AG09319 (cell line): ENCODE measurements at places on chromosomes 11 and 22.

- no peak for DNase-seq
Observed at GRCh38 chr22:39179841-39180335, 27.4 kb upstream of the CBX7 start.

DNA sequence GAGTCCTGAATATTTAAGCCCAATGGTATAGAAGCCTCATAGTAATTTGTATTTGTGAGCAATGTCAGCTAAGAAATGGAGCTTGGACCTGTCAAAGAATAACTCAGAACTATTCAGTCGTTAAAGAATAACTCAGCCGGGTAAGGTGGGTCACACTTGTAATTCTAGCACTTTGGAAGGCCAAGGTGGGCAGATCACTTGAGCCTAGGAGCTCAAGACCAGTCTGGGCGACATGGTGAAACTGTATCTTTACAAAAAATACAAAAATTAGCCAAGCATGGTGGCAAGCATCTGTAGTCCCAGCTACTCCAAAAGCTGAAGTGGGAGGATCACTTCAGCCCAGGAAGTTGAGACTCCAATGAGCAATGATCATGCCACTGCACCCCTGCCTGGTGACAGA is 1526.5 kb downstream of the LRRC4C start:
- no peak for DNase-seq

DNA sequence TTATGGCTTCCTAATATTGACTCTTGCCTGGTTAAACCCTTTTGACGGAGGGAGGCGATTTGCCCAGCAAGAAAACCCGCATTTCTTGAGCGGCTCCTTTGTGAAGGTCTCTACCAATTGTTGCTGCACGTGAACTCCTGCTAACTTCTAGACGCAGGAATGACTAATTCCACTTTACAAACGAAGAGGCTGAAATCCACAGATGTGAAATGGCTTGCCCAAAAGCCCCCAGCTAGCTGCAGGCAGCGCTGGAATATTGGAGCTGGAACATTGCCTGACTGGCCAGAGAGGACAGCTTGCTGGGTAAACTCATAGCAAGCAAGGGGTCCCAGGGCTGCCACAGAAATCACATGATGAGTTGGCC is 542 bp downstream of the GCAT start:
- DNase-seq = no peak

GRCh38 chr22:44825310-44826150 is 73.2 kb downstream of the ARHGAP8 start:
- DNase-seq = no peak

DNA sequence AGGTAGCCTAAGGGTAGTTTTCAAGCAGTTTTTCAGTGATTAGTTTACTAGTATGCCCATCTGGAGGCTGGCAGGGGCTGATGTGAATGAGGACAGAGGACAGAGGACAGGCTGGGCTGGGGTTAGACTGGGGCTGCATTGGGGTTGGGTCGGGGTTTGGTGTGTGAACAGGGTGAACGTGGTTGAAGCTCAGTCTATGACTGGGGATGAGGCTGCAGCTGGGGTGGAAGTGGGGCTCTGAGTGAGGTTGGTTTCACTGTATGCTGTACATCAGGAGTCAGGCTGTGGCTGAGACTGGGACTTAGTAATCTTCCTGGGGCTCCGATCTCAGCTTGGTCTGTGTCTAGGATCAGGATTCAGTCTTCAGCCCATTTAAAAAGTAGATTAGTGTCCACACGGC is 451 bp downstream of the OR51E1 start:
- DNase-seq = no peak

- no peak for DNase-seq
Observed at GRCh38 chr11:73939096-73939495, 11.7 kb upstream of the DNAJB13 start.

GRCh38 chr22:29702000-29702930 is 17.5 kb upstream of the CABP7 start:
- no peak for DNase-seq

DNA sequence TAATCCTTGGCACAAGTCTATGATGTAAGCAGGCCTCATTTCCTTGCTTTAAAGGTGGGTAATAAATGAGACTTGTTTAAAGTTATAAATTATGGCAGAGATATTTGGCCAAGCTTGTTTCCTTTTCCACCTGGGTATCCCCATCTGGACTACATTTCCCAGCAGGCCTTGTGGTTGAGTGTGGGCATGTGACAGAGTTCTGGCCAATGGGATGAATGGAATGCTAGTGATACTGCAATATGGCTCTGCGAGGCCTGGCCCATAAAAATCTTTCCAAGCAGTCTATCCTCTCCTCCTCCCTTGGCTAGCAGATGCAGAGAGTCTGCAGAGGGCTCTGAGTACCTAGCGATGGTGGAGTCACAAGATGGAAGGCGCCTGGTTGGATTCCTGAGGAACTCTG is 102.5 kb downstream of the TIMP3 start:
- no peak for DNase-seq

DNA sequence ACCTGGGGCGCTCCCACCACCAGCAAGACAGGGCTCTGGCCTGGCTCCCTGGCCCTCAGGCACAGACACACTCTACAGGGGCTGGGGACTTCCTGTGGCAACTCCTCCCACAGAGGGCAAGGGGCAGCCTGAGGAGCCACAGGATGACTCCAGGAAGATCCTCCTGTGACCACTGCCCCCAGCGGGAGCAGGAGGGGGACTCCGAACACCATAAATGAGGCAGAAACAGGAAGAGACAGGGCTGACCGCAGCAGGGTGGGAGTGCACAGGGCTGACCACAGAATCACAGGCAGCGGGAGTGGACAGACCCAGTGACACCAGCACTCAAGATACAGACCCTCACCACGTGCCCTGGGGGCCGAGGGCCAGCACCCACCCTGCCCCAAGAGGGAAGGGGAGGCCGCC is 10.8 kb downstream of the ARAP1 start:
- DNase-seq = no peak

GRCh38 chr11:84322211-84322610 is 1036.0 kb upstream of the CCDC90B start:
- DNase-seq = no peak

DNA sequence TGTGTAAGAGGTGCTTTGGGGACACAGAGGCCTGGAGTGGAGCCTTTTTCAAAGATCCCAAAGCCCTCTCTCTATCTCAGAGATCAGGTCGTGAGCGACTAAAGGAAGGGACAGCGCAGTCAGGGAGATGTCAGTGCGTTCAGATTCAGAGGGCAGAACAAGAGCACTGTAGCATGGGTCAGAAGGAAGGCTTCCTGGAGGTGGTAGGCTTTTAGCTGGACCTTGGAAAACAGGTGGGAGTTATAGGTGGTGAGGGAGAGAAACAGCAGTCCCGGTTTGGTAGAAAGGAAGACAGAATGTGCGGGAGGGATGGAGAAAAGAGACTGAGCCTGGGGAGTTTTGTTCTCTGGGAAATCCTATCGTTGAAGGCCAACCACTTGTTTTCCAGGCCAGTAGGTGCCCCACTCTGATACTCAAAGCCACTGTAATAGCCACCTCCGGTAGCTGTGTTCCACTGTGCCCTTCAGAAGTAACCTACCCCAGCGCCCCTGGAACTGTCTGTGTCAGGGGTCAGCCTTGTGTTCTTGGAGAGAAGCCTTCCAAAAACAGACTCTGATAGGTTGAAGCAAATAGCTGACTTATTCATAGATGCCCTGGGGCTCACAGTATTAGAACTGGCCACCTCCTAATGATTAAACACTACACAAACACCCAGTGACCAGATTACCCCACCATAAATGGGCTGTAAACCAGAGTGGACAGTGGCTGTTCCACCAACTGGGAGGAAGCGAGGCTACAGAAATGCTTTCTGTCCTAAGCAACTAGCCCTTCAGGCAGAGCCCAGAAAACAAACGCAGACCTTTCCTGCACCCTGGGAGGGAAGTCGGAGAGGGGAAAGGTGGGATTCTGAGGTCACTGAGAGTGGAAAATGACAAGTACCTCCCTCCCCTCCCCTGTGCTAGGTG is 157.7 kb downstream of the DBX1 start:
- DNase-seq = no peak

GRCh38 chr11:126739499-126740145 is 260.9 kb downstream of the KIRREL3 start:
- DNase-seq = no peak

DNA sequence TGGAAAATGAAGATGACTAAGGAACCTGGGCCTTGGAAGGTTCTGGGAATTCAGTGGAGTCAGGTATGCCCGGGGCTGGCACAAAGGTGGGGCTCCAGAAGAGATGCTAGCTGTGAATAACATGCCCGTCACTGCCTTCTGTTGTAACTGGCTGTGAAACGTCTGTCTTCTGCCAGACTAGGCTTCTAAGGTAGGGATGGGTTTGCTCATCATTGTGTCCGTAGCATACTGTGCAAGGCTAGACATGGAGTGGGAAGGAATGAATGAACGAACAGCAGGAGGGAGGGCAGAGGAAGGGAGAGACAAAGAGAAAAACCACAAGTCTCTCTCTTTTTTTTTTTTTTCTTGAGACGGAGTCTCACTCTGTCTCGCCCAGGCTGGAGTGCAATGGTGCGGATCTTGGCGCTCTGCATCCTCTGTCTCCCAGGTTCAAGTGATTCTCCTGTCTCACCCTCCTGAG is 327.4 kb downstream of the MN1 start:
- no peak for DNase-seq

GRCh38 chr22:27726686-27727449 is 74.7 kb downstream of the MN1 start:
- peak; percentile 96 for DNase-seq

DNA sequence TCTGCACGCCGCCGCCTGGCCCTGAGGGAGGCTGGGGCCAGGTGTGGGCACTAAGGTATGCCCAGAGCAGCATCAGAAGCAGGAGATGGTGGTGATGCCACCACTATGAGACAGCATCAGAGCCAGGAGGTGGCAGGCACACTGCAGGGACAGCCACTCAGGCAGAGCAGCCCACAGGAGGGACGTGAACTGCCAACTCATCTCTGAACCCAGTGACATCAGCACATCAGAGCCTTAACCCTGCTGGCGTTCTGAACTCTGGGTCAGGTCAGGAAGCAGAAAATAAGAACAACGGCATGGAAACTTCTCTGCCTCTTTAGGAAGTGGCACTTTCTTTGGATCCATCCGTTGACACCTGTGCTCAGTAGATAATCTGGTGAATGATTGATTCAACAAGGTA is 14.7 kb upstream of the IFT27 start:
- no peak for DNase-seq

DNA sequence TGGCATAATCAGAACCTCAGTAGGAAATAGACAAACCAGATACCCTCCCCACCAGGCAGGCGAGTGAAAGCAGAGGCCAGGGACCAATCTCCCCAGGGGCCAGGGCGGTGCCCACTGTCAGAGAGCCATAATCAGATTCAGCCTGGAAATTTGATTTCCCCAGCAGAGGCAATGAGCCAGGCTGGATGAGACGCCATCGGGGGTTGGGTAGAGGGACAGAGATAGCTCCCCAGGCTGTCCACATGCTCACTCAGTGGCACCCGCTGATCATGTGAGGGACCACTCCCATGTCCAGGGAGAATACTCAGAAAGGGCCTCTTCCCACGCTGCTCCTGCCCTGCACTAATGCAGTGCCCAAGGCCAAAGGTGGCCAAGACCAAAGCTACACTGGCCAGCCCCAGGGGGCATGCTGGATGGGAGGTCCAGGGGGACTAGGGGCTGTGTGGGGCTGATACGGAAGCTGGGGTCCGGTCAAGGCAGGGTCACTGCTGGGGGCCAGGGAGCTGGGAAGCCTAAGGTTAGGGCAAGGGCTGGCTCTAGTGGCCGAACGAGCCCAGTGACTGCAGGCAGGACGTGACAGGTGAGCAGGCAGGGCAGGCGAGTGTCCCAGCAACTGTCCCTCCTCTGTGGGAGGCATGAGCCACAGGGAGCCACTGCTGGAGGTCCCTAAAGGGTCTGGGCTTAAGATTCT is 19.8 kb downstream of the ARVCF start:
- DNase-seq = no peak

DNA sequence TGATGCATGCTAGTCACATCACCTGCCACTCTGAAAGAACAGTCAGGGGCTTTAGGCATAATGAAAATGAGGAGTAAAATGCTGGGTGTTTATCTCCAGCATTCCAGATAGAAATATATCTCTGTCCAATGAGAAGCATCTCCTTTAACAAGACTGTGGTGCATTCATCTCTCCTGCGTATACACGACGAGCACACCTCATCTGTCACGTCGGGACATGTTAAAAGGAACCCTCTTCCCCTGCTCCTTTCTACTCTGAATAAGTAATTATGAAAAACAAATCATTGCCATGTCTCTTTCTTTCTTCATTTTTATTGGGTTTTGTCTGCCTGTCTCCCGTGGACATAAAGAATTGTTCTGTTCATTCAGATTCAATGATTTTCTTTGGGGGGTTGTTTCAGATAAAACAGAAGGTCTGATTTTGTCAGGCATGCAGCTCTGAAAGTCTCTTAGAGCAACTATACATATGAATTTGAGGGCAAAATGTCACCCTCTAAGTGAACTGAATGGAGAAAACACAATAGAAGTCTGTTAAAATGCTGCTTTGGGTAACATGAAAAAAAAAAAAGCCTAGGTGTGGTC is 195.0 kb downstream of the MAML2 start:
- no peak for DNase-seq

DNA sequence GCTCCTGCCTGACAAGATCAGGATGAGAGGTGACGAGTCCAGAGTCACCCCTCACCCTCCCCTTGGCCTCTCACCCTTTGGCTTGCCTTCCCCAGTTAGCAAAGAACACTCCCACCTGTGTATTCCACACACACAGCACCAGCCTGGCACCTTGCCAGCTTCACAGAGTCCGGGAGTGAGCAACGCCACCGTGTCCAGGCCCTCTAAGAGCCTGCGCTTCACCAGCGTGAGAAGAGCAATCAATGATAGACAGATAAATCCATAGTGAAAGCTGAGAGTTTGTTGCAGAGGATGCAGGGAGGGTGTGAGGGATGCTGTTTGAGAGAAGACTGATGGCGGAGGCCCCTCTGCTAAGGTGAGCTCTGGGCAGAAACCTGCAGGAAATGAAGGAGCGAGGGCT is 404.5 kb downstream of the LARGE1 start:
- no peak for DNase-seq

- DNase-seq = no peak
Observed at GRCh38 chr22:37343348-37343747, 61.0 kb downstream of the CYTH4 start.

- DNase-seq = no peak
Observed at GRCh38 chr22:46806794-46807193, 44.3 kb downstream of the TBC1D22A start.

DNA sequence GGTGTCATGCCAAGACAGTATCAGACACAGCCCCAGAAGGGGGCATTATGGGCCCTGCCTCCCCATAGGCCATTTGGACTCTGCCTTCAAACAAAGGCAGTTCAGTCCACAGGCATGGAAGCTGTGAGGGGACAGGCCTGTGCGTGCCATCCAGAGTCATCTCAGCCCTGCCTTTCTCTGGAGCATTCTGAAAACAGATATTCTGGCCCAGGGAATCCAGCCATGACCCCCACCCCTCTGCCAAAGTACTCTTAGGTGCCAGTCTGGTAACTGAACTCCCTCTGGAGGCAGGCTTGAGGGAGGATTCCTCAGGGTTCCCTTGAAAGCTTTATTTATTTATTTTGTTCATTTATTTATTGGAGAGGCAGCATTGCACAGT is 14.6 kb downstream of the IL10RA start:
- no peak for DNase-seq

- DNase-seq = no peak
Observed at GRCh38 chr22:43474161-43475101, 62.6 kb downstream of the MPPED1 start.

GRCh38 chr22:29883045-29883774 is at the start of gene MTMR3:
MTMR3 (plus strand) TSS chr22:29883174; CDS start chr22:29971060, 87,886 bp downstream.
- no peak for DNase-seq
